HL-60 (cell line): ENCODE measurements at places on chromosomes 12 and 14.

GRCh38 chr14:34335968-34336367 is 126.1 kb downstream of the SPTSSA start:
- DNase-seq: no peak

DNA sequence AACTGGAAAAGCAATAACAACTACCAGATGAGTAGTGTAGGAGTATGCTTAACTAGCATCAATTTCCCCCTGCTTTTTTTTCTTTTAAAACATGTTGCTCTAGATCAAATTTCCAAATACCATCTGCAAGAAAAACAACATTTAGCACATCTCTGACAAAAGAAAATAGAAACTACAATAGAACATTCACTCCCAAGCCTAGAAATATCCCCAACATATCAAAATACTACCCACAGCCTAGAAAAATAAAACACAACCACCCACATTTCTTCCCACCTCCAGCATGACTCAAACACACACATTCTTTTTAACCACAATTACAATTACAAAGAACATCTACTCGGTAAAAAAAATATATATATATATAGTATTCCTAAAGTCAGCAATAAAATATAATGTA is 120.0 kb downstream of the PPFIA2 start:
- no peak for DNase-seq

GRCh38 chr12:120719496-120720233 is 6.0 kb upstream of the ACADS start:
- no peak for DNase-seq

DNA sequence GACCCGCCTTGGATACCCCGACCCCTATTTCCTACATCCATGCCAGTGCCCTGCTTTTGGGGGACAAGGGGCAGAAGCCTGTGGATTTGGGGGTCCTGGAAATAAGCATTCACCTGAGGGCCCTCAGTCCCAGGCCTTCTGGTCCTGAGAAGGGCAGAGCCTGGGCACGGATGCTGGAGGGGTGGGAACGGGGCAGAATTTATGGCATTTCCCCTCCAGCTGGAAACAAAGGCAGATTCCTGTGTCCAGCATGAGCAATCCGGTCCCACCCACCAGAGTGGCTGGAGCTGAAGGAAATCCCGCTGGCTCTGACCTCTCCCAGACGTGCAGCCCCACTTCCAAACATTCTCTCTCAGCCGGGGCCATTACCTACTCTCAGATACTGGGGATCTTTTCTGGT is 9.3 kb downstream of the ANKRD33 start:
- no peak for DNase-seq

DNA sequence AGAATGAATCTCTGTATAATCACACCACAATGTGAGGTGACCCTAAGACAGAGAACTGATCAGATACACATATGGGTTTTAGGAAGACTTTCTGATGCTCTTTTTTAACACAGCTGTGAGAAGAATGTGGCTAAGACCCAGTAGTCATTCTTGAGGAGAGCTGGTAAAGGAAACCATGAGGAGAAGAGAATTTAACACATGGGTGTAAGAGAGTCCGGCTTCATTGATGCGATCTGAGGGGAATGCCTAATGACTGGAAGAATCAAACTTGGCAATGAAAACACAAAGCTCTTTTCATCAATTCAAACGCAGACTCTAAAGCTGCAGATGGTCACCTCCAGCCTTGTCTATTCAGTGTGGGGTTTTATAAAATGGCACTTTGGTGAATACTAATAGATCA is 79.3 kb downstream of the FOXA1 start:
- no peak for DNase-seq

DNA sequence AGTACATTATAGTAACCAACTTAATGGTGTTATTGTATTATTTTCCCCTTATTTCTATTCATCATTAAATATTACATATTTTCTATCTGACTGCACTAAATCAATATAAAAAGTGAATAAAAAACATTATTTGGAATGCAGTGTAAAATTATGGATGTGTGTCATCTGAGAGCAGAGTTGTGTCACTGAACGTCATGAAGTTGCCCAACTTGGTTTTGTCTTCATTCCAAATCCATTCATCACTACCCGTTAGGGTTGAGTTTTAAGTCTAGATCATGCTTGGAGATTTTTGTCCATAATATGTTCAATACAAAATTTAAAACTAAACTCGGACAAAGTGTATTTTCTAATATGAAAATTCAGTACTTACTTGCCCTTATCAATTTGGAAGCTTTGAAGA is 16.1 kb downstream of the KLRF1 start:
- DNase-seq: no peak

DNA sequence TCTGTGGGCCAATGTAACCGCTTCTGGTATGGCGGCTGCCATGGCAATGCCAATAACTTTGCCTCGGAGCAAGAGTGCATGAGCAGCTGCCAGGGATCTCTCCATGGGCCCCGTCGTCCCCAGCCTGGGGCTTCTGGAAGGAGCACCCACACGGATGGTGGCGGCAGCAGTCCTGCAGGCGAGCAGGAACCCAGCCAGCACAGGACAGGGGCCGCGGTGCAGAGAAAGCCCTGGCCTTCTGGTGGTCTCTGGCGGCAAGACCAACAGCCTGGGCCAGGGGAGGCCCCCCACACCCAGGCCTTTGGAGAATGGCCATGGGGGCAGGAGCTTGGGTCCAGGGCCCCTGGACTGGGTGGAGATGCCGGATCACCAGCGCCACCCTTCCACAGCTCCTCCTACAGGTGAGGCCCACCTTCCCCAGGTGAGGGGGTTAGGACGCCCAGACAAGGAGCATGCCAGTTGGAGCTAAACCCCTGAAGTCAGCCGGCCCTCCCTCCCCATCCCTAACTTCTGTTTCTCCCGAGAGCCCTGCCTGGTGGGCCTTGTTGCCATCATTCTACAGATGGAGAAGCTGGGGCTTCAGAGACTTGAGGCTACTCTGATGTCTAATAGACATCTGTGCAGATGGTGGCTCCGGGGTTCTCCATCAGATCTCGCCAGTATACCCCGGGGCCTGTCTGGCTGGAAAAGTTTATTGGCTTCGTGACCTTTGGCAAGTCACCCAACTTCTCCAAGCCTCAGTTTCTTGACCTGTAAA is 25.3 kb downstream of the PAPLN start:
- no peak for DNase-seq

DNA sequence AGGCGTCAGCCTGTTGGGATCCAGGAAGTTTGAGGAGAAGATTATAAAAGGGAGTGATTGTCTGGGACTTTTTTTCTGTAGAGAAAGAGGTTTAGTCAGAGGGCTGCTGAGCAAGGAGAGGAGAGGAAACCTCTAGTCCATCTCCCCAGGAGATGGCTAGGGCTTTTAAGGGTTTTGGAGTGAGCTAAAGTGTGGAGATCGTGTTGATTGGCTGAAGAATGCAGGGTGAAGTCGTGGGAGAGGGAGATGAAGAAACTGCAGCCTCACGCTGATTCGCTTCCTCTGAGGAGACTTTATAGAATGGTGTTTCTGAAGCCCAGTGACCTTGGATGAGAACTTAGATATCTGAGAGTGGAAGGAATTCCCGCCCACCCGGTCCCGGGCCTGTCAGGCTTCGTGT is 193.7 kb upstream of the PWP1 start:
- no peak for DNase-seq

DNA sequence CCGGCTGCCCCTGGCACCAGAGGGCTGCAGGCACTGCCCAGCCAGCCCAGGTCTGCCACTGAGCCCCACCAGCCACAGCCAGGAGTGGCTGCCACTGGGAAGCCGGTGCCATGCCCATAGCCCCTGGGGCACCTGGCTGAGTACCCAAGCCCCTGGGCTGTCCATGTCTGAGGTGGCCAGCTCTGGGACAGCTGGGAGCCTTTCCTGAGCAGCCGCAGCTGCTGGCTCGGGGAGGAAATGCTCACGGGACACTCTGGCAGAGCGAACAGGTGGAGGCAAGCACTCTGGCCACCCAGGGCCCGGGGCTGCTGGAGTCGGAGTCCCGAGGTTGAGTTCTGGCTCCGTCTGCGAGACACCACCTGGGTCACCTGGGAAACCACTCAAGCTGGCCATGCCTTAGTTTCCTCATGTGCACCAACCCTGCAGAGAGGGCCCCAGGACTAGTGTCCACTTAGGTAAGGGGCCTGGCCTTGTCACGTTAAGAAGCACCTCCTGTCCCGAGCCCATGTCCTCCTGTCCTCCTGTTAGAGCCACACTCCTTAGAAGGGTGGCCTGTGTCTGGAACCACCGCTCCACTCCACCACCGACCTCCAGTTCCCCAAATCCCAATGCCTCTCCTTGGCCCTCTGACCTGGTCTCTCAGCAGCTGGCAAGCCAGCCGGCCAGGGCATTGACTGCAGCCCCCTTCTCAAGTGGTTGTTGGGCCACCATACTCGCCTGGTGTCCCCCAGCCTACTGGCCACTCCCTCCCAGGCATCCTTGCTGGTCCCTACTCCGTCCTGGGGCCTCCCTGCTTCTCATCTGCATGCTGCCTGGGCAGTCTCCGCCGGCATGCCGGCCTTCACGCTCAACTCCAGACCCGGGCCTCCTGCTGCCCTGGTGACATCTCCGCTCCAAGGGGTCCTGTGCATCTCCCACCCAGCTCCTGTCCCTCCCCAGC is 45.3 kb downstream of the BEGAIN start:
- DNase-seq: no peak

DNA sequence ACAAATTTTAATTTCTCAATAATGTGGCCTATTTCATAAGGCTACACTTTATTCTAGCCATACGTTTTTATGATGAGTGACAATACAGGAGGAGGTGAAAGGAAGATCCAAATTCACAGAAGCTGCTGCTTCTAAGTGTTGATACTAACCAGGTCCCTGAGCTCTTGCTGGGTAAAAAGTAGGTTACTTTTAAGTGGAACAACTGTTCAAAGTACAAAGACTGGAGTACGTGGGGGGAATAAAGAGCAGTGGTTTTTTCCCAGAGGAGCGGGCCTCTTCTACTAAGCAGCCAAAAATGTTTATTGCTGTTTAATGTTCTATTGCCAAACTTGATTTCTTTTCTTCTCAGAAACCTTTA is 301.8 kb downstream of the AEBP2 start:
- DNase-seq: no peak

DNA sequence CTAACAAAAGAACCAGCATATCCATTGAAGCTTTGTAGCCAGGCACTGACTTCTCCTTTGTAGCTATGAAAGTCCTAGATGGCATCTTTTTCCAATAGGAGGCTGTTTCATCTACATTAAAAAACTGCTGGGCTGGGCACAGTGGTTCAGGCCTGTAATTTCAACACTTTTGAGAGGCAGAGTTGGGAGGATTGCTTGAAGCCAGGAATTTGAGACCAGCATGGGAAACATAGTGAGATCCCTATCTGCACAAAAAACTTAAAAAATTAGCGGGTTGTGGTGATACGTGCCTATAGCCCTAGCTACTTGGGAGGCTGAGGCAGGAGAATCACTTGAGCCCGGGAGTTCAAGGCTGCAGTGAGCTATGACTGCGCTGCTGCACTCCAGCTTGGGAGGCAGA is 167.7 kb downstream of the CALM1 start:
- no peak for DNase-seq

GRCh38 chr12:5480938-5481303 is 49.0 kb downstream of the NTF3 start:
- no peak for DNase-seq

DNA sequence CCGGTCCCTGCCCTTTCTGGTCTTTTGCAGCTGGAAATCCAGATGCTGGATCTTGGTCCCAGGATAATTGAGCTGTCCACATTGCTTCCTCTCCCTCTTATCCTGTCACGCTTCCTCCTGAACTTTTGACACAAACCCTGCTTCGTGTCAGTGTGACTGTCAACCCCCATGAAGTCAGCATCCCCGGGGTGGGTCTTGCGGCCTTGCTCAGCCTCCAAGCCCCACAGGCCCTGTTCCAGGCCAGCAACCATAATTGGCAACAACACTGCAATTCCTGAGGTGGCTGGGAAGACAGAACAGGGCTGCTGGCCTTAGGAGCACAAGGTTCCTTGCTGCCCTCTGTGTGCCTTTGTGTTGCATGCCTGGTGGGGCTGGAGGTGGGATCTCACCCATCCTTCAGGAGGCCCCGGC is 74.9 kb downstream of the NTF3 start:
- no peak for DNase-seq
